Activated T-cell treated with anti-CD3 and anti-CD28 coated beads, Interleukin-2, amount 50 U/mL, for 48 hours (primary cell): ENCODE measurements at places on chromosomes 5 and 9.
A peak's percentile ranks its signal among the peaks of the same experiment; 100 is the strongest.

DNA sequence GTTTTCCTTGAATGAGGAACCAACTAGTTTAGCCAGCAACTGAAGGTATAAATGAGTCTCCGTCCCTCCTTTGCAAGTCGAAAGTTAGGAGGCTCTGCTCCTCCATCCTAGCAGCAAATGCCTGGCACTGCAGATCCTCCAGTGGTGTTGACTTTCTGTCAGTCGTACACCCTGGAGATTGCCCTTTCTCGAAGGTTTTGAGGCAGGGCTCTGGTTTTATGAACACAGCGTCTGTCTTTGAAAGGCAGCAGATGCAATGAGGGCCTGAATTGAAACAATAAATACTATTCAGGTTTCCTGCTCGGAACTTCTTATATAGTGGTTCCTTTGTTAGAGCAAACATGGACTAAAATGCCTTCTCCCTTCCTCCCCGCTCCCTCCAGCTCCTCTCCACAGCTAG, 284.0 kb downstream of the TMEM38B start:
- no peak for DNase-seq

DNA sequence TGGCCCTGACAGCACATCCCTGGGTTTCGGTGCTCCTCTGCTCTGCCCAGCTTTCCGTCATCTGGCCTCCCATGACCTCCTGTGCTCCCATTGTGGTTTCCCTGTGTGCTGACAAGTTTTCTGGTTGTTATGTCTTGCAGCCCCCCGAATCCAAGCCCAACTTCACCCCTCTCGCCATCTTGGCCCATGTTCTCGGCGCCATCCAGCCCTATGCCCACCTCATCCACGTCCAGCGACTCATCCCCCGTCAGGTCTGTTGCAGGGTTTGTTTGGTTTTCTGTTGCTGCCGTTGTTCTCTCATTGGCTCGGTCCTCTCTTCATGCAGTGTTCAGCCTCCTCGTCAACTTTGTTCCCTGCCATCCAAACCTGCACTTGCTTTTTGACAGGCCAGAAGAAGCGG, 196.4 kb downstream of the NR3C1 start:
- no peak for DNase-seq

GRCh38 chr9:81581986-81582385, 107.4 kb downstream of the TLE1 start:
- DNase-seq, result no peak

GRCh38 chr9:96554326-96554725, 65.3 kb downstream of the CDC14B start:
- no peak for DNase-seq

GRCh38 chr9:88775037-88775471, 216.2 kb upstream of the S1PR3 start:
- DNase-seq, result no peak

DNA sequence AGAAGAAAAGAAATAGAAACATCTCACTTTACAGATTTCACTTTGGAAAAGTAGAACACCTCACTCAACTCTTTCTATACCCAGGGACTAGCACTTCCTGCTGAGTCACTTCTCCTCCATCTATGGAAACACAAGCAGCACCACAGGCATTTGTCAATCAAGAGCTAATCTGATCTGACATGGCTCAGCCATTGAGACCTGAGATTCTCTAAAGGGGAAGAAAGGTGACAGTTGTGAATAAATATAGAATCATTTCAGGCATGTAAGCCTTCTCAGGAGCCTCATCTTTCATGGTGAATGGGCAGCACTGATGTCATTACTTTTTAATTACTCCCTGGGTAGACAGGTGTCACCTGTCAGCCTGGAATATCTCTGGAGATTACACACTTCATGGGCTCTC, 559.8 kb downstream of the HINT1 start:
- DNase-seq, result no peak

DNA sequence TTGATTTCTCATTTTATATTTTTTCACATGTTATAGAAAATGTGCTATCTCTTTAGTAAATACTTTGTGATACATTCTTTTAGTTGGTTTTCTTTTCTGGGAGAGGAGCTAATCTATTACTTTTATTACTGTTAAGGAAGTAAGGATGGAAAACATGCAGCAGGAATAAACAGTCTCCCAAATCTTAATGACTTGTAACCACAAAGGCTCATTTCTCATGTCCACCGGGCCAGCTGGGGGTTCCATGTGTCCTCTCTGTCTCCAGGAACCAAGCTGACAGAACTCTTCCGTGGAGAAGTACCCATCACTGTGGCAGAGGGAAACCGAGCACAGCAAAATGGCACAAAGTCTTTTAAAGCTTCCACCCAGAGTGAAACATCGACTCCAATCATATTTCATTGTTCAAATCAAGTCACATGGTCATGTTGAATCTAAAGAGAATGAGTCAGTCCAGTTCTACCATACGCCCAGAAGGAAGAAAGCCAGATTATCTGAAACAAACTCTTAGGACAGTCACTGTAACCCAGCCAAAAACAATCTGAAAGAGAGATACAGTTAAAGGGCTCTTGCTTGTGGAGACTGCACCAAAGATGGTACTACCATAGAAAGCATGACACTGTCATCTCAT, 97.1 kb upstream of the CDH6 start:
- DNase-seq, result no peak

DNA sequence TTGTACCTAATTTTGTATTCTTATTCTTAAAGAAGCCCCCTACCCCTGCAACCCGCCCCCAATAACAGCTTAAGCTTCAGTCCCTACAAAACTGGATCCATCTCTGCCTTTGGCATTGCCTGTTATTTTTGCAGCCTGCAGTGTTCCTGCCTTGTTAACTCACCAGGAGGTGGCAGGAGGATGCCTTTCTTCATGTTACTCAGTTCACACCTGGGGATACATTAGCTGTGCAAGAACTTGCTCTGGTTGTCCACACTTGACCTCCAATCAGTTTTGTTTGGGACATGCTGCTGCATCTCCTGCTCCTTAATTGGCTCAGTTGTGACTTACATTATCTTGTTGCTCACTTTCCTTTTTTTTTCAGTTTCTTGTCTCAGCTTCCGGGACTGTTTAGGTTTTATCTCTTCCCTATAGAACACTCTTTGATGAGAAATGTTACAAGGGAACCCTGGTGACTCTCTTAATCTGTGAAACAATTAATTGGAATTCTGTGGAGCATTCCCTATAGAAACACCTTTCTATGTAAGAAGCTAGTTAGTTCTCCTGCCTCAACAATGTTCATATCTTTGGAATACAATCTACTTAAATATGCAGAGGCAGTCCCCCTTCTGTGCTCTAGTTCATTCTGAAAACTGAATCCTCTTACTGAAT, 467.7 kb upstream of the ACO1 start:
- DNase-seq, result no peak

- no peak for DNase-seq
Measured at GRCh38 chr5:6682239-6682638, 31.0 kb upstream of the TENT4A start.

DNA sequence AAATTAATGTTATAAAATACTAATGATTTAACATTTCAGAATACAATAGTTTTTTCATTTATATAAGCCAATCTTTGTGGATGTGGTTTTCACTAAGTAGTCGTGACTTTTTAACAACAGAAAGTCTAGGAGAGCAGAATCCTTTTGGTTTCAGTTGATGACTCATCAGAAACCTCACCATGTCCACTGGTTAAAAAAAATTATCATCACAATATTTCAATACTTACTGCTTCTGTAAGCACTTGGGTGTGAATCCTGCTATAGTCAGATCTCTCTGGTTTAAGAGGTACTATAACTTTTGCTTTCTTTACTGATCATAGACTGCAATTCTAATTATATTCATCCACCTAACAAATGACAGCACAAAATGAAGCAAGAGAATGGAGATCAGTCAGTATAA, 77.2 kb downstream of the MRPS30 start:
- no peak for DNase-seq

GRCh38 chr5:66442951-66443445, 153.2 kb upstream of the MAST4 start:
- DNase-seq, result no peak

GRCh38 chr5:159340511-159340910, 10.2 kb upstream of the IL12B start:
- DNase-seq, result no peak

DNA sequence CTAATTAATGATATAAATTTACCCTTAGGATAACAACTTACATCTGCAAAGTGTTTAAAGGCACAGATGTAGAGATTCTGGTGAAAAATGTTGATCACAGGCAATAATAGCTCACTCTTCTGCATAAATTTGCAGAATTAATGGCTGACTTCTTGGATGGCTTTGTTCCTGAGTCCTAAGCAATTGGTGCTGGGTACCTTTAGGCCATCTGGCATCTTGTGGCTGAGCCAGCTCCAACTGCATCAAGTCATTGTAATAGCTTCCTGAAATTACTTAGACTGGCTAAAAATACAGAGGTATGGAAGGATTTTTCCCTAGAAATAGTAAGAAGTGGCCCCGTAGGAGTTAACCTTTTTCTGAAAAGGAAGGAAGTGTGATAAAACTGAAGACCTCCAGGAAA, 118.3 kb upstream of the MINAR2 start:
- DNase-seq, result no peak

GRCh38 chr5:36173426-36173825, 21.5 kb downstream of the SKP2 start:
- DNase-seq, result no peak

DNA sequence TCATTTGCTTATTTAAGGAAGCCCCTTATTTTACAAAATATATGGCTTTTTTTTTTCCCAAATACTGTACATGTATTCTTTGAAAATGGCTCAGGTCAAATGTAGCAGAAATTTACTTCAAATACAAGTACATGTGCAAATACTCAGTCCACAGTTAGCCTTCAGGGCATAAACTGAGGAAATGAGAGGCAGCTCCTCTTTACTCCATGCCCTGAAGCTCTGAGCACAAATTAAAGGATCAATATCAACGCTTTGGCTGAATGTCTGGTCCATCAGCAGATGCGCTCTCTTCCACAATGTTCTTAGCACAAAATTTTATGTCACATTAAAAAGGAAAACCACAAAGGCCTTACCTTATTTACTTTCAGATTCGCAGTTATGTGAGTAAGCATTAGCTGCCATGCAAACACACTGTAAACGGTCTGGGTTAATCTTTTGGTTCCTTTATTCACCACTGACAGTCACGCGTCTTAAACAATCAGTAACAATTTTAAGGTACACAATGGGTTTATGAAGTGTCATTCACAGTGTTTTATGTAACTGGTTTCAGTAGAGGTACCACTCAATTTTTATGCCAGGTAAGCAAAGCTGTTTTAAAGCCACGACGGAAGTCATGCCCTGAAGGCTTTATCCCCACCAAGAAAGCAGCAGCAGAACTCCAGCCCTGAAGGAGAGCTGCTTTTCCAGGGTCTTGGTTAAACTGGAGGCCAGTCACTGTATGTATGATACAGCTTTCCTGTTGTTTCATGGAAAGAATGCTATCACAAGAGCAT, 103.4 kb downstream of the OTULIN start:
- DNase-seq, result no peak

GRCh38 chr9:135949501-135950134, 11.6 kb downstream of the UBAC1 start:
- DNase-seq, result no peak

GRCh38 chr5:35185518-35185917, 44.8 kb downstream of the PRLR start:
- no peak for DNase-seq

DNA sequence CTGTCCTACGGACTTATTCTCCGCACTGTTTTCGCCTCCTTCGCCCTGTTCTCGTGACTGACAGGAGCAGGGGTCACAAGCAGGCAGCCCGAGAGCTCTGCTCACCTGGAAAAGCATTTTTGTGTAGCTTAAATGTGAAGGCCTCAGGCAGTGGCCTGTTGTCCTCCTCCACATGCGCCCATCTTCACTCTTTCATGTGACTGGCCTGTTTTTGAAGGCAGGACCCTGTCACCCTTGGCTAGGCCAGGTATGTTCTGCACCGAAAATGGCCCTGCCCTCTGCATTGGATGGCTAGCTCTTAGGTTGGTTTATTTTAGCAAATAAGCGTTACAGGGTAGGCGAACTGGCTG, 614 bp upstream of the CPLANE1 start:
- DNase-seq, result no peak

DNA sequence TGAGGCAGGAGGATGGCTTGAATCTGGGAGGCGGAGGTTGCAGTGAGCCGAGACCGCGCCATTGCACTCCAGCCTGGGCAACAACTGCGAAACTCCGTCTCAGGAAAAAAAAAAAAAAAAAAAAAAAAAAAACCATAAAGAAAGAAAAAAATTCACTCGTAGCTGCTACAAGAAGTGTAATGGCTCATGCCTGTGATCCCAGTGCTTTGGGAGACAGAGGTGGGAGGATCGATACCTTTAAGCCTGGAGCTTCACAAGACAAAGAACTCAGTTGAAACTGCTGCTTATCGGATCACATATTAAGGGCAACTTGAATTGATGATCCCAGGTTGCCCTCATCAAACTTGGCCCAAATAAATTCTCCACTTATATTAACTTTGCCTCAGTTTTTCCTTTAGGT, 1.0 kb upstream of the ZCCHC7 start:
- DNase-seq, result no peak

GRCh38 chr5:81020478-81021167, 60.5 kb downstream of the RASGRF2 start:
- no peak for DNase-seq

DNA sequence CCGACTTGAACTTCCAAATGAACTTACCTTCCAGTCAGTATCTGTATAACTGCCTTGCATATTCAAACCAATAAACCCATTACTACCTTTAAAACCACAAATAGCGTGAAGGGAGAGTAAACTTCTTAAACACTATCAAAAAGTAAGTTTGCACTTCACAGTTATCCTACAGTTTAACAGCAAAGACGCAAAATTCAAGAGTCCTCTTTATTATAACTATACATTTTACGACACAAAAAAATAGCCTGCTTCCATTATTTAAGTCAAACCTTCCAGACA, 1.8 kb downstream of the PTBP3 start:
- DNase-seq, result no peak

DNA sequence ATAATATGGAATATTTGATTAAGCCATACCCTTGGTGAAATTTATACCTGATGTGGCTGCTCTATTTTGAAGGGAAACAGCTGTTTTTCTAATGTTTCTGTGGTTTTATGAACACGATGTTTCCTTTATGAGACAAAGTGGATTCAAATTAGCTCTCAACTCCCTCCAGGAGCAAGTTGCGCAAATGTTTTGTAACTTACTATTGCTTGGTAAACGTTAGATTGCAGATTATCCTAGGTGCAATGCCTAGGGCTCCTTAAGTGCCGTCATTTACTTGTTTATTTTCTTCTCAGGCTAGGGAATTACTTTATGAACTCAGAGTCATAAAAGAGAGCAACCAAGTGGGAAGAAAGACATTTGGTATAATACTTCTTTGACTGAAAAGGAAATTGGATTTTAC, 763.1 kb downstream of the TAF11L14 start:
- DNase-seq, result no peak

DNA sequence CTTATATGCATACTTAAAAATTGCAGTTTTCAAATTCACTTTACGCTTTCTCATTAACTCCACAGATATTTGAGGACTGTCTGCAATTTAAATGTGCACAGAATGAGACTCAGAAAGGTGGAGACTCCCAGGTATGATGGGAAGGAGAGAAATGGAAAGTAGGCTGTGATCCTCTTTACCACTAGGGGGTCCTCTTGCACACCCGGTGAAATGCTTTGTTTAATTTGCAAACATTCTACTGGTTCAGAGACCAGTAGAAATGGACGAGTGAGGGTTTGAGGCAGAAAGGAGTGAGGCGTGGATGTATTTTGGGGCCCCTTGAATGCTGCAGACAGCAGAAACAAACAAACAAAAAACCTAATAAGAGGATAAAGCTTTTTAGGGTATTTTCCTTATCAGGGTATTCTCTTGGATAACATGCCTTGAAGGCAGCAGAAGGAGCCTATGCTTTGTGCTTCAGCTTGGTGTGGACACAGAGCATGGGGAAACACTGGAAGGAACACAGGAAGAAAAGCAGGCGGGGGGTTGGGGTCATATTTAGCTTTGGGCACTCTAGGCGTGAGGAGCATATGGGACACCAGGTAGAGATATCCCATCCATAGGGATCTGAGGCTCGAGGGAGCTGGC, 410.1 kb downstream of the DMRT2 start:
- peak; percentile 19 for DNase-seq
